ENCODE measurements at places on chromosomes 5 and 9. TPM values are rescaled to one million over a fixed set of nuclear protein-coding genes. Genes with fewer than 3 reads are reported as not detected.

- no peak for DNase-seq
Observed at GRCh38 chr5:21452449-21452848, 1400.7 kb downstream of the CDH12 start.

DNA sequence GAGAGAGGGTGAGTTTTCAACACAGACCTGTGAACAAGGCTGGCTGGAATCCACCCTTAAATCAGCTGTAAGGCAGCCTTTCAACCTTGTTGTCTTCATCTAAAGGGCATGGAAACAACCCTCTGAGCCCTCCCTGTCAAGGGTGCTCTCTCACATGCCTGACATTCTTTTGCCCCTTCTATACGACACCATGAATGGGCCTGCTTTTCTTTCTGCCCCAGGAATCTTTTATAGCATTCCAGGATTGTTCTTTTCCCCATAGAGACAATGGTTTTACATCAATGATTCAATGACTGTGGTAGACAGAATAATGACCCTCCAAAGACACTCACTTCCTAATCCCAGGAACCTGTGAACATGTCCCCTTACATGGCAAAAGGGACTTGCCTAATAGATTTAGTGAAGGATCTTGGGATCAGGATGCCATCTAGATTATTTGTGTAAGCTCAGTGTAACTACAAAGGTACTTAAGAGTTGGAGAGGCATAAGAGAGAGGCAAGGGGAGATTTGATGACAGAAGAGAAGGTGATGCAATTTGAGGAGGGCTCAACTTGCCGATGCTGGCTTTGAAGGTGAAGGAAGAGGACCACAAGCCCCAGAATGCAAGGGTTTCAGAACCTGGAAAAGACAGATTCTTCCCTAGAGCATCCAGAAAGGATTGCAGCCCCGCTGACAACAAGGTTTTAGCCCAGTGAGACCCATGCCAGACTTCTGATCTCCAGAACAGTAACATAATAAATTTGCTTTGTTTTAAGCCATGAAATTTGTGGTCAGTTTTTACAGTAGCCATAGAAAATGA is 29.2 kb upstream of the HMHB1 start:
- no peak for DNase-seq

Gene LRRC14B
- total RNA-seq: not detected

Gene GFI1B
- not detected for total RNA-seq

Gene ANKRD34B
- 0.15 TPM for total RNA-seq

Gene TNFSF8
- total RNA-seq: not detected

Gene INSL6
- total RNA-seq: not detected

All from PC-9 (cell line).